ENCODE measurements at places on chromosomes 11 and 22.

GRCh38 chr11:34261820-34262219 lies 96.0 kb downstream of the ABTB2 start:
- DNase-seq = no peak

GRCh38 chr11:121810291-121810690 lies 305.7 kb downstream of the BLID start:
- no peak for DNase-seq

GRCh38 chr11:27711725-27712124 lies 11.5 kb upstream of the BDNF start:
- DNase-seq = no peak

GRCh38 chr11:59267736-59268475 lies 55.2 kb upstream of the MPEG1 start:
- no peak for DNase-seq

DNA sequence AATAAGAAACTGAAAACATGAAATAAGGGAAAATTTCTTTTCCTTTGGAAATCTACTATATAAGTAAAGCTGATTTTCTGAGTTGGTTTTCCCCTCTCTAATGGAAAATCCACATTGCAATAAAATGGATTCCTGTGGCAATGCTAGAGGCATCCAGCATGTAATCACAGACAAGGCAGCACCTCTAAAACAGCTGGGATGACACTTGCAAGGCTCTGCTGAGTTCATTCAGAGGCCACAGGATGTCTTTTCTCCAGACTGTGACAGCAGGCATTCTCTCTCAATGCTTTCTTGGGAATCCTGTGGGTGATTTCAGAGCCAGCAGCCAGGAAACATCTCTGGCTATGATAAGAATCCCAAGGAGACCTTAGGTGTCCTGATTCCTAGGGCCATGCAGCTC lies 201.3 kb upstream of the BLID start:
- peak; percentile 72 for DNase-seq

GRCh38 chr22:16774911-16775500 lies 50.2 kb downstream of the XKR3 start:
- no peak for DNase-seq

- DNase-seq = peak; percentile 88
Observed at GRCh38 chr11:64448599-64449380, 89.8 kb downstream of the RPS6KA4 start.

All from right hindlimb (tissue), 1 donor.